Kidney capillary endothelial cell (primary cell): ENCODE measurements at places on chromosomes 5 and 9.

DNA sequence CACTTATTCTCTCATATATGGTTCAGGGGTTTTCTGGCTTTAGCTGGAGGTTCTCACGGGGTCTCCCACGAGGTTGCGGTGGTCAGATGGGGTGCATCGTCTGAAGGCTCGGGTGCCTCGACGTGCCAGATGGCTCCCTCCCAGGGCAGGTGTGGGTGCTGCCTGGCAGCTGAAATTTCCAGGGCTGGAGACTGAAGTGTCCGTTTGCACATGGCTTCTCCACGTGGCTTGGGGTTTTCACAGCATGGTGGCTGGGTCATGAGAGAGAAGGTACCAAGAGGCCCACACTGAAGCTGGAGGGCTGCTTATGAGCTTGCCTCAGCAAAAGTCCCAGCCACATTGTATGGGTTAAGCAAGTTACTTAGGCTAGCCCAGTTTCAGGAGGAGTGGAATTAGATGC, 218.6 kb downstream of the AGTPBP1 start:
- DNase-seq: no peak

- no peak for DNase-seq
Observed at GRCh38 chr9:107373809-107374208, 90.7 kb downstream of the RAD23B start.

GRCh38 chr5:90645024-90645610, 86.5 kb downstream of the ADGRV1 start:
- peak; percentile 65 for DNase-seq

DNA sequence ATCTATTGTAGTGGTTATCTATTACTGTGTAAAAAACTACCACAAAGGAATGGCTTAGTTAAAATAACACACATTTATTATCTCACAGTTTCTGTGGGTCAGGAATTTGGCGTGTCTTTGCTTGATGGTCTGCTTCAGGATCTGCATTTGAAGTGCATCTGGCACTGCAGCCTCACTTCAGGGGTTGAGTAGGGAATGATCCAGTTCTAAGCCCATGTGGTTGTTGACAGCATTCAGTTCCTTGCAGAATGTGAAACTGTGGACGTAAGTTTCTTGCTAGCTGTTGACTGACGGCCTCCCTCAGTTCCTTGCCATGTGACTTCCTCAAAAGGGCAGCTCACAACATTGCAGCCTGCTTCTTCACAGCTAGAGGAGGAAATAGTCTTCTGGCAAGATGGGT, 2.1 kb upstream of the OGN start:
- DNase-seq: no peak

GRCh38 chr9:134514503-134514902, 127.1 kb upstream of the COL5A1 start:
- DNase-seq: no peak

GRCh38 chr5:139268364-139269202, 25.0 kb upstream of the MATR3 start:
- no peak for DNase-seq

- no peak for DNase-seq
Observed at GRCh38 chr9:124263213-124263612, 5.5 kb downstream of the NEK6 start.

- no peak for DNase-seq
Observed at GRCh38 chr5:167720676-167721260, 570.7 kb upstream of the WWC1 start.

- no peak for DNase-seq
Observed at GRCh38 chr9:128151309-128152132, 2.3 kb downstream of the LCN2 start.

DNA sequence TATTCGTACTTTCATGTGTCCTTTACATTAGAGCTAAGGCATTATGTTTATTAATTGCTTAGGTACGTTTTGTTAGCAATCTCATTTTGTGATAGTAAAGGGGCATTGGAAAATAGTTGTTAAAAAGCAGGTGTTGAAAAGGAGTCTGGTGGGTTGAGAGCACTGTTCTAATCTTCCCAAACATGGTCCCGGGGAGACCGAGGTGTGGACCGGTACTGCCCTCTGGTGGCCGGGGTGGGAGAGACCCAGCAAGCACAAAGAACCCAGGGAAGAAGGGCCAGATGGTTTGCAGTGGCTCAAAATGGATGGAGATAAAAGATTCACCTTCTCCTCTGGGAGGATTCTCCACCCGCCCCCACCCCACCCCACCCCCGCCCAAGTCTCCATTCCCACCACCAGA, 26.1 kb downstream of the IDNK start:
- peak; percentile 24 for DNase-seq

GRCh38 chr5:4180703-4181102, 585.1 kb downstream of the IRX1 start:
- no peak for DNase-seq
